NCI-H1048 (cell line): ENCODE measurements at places on chromosomes 12 and 14.

- DNase-seq = no peak
These were observed 204.9 kb downstream of the DAD1 start for GRCh38 chr14:22384167-22384549.

- DNase-seq = peak; percentile 6
These were observed 26.6 kb upstream of the KLRB1 start for GRCh38 chr12:9634177-9634803.

DNA sequence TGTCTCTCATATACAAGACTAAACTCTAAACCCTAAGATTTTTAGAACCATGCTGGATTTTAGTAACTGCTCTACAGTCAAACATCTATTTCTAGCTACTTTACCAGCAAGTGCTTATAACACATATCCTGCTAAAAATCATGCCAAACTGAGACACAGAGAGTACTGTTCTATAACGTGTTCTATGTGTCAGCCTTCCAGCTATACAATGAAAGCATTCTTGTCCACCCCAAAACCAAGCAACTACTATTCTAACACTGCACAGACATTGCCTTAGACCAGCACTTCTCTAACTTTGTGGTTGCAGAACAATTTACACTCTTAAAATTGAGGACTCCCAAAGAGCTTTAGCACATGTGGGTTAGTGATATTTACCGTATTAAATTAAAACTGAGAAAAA lies 85.7 kb downstream of the SPPL3 start:
- no peak for DNase-seq

GRCh38 chr12:19428246-19428645 lies 11.0 kb upstream of the AEBP2 start:
- DNase-seq = no peak

DNA sequence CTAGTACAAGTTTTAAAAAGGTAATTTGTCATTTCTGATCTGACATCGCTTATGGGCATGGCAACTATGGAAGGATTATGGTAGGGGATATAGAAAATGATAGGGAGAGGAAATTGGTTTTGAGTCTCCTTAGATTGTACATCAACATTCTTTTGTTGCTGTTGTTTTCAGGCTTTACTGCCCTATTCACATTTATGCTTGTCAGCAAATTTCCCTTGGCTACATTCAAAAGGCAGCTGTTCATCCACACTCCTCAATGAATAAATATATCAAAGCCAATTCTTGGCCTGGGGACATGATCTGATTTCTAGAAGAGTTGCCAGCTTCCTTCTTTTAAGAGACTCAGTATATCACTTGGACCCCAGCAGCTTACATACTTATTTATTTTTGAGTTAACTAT lies 283.4 kb downstream of the CEP128 start:
- no peak for DNase-seq

GRCh38 chr12:3463921-3464320 lies 27.1 kb upstream of the PRMT8 start:
- DNase-seq = no peak

DNA sequence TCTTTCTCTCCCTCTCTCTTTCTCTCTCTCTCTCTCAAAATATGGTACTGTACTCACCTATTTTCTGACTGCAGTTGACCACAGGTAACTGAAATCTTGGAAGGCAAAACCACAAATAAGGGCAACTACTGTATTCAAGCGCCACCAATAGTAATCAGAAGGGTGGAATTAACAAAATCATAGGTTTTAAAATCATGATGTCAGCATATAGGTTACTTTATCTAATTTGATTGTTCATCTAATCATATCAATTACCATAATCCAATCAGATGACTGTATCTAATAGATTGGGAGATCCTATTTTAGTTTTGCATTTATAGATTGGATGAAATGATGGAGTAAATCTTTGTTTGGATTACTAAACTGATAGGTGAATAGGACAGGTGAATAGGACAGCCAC lies 155.8 kb upstream of the KITLG start:
- no peak for DNase-seq

- no peak for DNase-seq
These were observed 182.8 kb downstream of the SLC5A8 start for GRCh38 chr12:101027200-101027599.

- no peak for DNase-seq
These were observed 243.3 kb upstream of the AVPR1A start for GRCh38 chr12:63394349-63394748.
